Cardiac septum (tissue), 1 donor: ENCODE measurements at places on chromosomes 6 and 20. TPM values are rescaled to one million over a fixed set of nuclear protein-coding genes. Genes with fewer than 3 reads are reported as not detected.

Gene IMPG1
- not detected for total RNA-seq

Gene DNMT3B
- 0.62 TPM for total RNA-seq

Gene CLPSL2
- total RNA-seq = not detected

Gene PSORS1C2
- total RNA-seq = not detected

Gene LHFPL5
- total RNA-seq = not detected

GRCh38 chr20:56503916-56504315, 20.6 kb upstream of the FAM209A start:
- DNase-seq = no peak

- no peak for DNase-seq
These were observed 189.6 kb downstream of the MAFB start for GRCh38 chr20:40499391-40499790.

DNA sequence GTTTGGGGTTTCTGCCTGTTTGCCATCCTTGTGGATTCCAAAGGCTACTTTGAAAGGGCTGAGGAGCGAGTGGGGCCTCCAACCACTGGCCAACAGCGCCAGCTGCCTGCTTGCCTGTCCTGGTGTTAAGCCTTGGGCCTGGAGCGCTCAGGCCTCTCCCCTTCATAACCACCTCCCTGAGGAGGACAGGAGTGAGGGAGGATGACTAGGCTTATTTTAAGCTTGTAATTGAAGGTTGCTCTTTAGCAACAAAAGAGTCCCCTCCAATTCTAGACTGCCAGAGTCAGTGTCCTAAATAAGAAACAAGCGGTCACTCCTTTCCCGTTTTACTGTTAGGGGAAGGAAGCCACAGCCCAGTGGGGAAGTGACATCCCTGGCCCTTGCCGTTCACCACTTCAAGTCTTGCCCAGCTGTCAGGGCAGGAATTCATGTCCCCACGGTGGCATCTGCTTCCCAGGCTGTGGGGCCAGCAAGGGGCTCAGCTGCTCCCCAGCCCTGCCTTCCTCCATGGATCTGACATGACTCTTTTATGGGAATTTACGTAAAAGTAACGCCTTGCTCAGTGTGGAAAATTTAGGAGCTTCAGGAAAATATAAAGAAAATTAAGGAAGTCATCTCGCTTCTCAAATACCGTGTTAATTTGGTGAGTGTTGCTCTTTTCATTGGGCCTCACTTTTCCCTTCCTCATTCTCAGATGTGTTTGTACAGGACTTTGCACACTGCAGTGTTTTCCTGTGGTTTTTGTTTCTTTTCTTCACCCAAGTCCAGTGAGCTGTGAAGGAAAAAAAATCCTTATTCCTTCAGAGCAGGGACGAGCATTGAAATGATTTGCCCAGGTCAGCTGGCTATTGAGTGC, 57.8 kb downstream of the SSR1 start:
- DNase-seq = peak; percentile 88

GRCh38 chr6:116352515-116353471, 18.0 kb upstream of the DSE start:
- DNase-seq = no peak

DNA sequence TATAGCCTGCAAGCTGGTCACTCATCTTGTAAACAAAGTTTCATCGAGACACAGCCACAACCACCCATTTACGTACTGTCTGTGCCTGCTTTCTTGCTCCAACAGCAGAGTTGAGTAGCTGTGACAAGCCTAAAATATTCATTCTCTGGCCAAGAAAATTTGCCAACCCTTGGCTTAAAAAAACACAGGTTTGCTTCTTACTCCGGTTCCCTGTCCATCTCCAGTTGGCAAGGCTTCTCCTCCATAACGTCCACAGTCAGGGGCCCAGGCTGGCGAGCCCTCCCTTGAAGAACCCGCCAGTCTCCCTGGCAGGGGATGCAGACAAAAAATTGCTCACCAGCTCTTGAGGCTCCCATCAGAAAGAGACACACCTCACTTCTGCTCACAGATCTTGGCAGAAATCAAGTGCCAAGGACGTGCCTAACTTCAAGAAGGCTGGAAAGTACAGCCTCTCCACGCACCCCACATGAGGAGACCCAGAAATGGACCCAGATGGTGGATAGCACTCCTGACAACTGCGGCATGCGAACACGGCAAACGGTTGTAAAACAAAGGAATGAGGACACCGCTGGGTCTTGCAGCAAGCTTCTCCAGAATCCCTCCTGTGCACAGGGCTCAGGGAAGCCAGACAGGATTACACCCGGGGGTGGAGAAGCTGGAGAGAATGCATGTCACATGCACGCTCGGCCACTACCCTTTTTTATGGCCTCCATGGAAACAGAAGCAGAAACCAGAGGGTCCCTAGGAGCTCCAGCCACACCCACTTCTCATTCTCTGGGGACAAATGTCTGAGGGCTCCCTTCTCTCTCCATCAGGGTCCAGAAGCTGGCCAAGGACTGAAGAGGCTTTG, 59.8 kb upstream of the SIRPA start:
- no peak for DNase-seq

- DNase-seq = no peak
These were observed 103.0 kb upstream of the PDE10A start for GRCh38 chr6:165766026-165766425.

- no peak for DNase-seq
These were observed 222.6 kb downstream of the BCAS1 start for GRCh38 chr20:53847837-53848170.

- no peak for DNase-seq
These were observed 6.3 kb downstream of the TNFAIP3 start for GRCh38 chr6:137873273-137873762.
